ENCODE measurements at places on chromosomes 12 and 14.

DNA sequence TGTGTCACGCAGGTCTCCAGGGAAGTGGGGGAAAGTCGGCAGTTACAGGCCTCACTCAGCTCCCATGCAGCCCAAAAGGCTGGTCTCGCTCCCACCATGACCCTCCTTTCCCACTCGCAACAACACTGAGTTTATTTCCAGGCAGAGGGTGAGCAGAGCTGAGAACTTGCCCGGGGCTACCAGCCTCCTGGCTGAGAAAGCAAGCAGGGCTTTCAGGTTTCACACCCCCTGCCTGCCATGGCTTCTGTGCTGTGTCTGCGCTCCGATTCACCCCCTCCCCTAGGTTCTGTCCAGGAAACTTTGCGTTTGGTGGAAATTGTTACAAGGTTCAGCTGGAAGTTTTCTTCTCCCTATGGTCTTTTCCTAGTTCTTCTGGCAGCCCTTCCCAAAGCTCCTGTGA, 17.1 kb downstream of the OR10G2 start:
- no peak for DNase-seq

DNA sequence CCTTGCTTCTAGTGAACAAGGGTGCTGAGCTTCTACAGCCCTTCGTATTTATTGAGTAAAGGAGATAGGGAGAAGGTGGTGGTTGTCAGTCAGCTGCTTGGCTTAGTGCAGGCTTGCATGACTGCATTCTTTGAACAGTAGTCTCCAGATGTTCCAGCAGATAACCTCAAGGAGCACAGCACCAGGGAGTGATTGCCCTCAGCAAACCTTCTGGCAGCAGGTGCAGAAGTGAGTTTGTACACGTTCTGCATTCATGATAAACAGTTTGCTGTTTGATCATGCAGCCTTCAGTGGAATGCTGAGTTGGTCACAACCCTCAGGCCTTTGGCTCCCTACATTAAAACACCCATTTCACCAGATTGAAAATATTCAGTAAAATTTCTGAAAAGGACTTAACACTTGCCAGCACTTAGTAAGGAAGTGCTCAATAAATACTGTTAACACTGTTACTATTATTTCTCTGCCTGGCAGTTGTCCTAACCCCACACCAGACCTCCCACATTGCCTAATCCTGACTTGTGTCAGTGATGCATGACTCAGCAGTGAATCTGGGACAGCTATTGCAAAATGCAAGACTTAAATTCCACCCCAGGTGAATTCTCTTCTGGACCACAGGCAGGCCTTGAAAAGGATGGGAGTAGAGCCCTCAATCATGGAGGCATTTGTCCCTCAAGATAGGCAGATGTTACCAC, 18.9 kb upstream of the CARMIL3 start:
- DNase-seq, result peak; percentile 67

GRCh38 chr12:1702713-1703112, 11.8 kb downstream of the ADIPOR2 start:
- DNase-seq, result no peak

DNA sequence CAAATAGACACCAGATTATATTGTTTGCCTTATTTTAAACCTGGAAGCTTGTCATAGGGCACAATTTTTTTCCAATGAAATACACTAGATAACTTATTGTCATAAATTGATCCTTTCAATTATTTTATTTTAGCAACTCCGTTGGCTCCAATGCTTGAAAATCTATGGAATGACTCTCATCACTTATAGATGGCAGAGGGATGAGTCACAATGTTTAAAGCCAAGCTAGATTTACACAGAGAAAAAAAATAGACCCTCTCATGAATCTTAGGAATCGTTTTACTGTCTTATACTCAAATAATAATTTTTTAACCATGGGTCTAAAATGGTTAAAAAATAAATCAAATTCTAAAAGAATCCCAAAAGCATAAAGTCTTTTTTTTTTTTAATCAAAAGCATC, 1276.6 kb upstream of the FLRT2 start:
- no peak for DNase-seq

GRCh38 chr12:26534071-26534470, 298.9 kb downstream of the ITPR2 start:
- DNase-seq, result no peak

DNA sequence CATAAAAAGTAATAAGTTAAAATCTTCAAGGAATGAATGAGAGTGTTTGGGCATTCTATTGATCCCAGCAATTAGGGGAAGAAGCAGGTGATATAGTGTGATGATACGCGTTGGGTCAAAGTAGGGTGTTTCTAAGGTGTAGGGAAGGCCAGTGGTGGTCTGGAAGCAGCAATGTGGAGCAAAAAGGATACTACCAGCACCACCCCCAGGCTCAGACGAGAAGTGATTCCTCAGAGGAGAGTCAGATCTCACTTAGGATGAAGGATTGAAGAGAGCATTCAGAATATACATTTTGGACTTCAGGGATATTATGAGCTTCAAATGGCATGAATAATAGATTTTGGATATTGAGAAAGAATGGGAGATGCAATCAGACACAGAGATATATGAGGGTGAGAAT, 497.6 kb downstream of the RMST start:
- no peak for DNase-seq

- peak; percentile 46 for DNase-seq
These were observed 613 bp downstream of the SRSF9 start for GRCh38 chr12:120468821-120469449.

- no peak for DNase-seq
These were observed 47.1 kb downstream of the SLC2A13 start for GRCh38 chr12:40058721-40059190.

DNA sequence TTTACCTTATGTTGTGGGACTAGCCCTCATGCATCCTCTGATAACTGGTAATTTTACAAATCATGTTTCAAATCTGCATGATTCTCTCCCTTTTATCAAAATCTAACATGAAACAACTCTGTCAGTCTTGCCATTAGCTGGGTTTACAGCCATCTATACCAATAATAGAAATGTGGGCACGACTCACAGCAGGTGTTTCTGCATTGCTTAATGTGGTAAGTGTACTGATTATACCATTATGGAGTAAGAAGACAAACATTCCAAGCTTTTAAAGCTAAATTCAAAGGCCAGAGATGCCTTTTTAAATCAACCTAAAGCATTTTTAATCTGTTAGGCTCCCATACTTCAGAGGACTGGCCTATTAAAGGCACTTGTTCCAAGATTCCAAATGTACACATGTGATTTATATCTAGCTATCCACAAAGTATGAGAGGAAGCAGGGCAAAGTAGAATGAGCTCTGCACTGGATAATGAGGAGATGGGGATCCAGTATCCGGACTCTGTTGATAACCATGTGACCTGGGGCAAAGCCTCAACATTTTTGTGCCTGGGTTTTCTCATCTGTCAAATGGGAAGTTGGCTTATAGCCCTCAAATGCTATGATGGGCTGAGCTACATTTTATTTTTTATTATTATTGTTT, 52.3 kb upstream of the FUT8 start:
- no peak for DNase-seq
